Stimulated activated CD4-positive, alpha-beta T cell treated with anti-CD3 and anti-CD28 coated beads, Interleukin-4, amount 100 ng/mL, for 48 hours (primary cell): ENCODE measurements at places on chromosomes 5 and 9.

DNA sequence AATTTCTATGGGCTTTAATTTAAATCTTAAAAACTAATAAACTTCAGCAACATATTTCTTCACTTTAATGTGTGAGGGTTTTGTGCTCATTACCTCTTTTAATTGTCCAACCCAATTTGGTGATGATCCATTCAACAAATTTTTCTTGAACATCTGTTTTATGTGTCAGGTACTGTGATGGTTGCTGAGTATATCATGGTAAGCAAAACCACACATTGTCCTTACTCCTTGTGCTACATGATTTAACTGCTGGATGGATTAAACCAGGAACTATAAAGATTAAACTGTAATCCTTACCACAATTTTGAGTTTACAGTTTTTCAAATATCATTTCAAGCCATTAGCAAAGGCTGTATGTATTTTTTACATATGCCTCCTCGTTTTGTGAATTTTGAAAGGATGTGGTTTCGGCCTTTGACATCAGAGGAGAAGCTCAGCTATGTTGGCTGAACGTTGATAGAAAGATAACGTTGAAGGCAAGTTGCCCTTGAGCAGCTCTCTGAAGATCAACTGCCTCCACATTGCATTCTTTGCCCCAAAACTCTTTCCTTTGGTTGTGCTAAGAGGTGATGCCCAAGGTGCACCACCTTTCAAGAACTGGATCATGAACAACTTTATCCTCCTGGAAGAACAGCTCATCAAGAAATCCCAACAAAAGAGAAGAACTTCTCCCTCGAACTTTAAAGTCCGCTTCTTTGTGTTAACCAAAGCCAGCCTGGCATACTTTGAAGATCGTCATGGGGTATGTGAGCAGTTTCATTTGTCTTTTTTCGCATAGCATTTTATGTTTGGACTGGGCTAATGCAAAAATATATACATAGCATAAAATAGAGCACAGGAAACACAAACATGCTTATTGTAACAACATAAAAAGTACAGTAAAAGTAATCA, at the start of gene ITK:
TSS of gene ITK (plus strand) at position 467 of the 891 bp plus-strand sequence. CDS start at position 605, 138 bp downstream.
- DNase-seq, result no peak

GRCh38 chr5:78005021-78005785, 229.1 kb upstream of the TBCA start:
- DNase-seq, result no peak

- no peak for DNase-seq
These were observed 7.3 kb upstream of the LMX1B start for GRCh38 chr9:126606483-126606870.

DNA sequence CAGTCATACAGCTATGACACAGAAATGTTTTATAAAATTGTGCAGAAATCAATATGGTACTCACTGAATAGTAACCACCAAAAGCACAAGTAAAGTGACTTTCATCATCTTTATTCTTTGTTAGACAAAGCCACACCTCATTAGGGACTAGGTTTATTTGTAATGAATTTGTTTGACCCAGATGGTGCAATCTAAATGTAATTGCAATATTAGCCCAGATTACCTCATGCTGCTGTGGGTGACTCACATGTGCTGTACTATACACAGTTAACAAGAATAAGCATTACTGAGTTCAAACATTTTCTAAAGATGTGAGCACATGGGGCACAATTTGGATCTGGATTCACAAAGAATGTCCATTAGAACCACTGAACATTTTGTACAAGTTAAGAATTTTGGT, 759.3 kb upstream of the TYRP1 start:
- DNase-seq, result no peak

DNA sequence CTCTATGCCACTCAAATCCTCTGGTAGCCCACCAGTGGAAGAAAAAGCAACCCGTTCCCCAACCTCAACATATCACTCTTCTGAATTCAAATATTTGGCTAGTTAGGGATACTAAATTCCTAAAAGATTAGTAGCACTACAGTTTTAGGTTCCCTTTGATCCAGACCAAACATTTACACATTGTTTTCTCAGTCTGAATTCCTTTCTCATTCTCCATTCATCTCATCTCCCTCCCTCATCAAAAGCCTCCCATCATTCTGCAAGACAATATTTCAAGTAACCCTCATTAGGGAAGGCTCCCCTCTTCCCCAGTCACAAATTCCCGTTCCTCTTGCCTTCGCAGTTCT, 26.3 kb downstream of the ADAM19 start:
- no peak for DNase-seq

- DNase-seq, result no peak
These were observed 88.8 kb upstream of the DMRT1 start for GRCh38 chr9:752681-753200.

- no peak for DNase-seq
These were observed 125.2 kb downstream of the ZNF608 start for GRCh38 chr5:124621279-124621678.

DNA sequence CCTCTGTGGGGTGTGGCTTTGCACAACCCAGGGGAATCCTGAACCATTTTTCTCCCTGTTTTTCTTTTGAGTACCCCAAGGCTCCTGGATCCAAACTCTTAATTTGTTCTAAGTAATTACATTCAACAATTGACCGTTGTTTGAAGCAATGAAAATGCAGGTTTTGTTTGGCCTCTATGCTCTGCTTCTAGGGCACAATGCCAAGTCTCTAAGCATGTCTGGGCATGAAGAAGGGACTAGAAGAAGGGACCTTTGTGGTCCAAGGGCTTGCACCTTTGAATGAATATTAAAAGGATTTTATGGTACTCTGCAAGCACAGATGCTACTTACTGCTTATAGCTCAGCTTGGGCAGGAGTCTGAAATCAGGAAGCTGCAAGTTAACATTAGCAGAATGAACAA, 6.6 kb upstream of the ENC1 start:
- no peak for DNase-seq

DNA sequence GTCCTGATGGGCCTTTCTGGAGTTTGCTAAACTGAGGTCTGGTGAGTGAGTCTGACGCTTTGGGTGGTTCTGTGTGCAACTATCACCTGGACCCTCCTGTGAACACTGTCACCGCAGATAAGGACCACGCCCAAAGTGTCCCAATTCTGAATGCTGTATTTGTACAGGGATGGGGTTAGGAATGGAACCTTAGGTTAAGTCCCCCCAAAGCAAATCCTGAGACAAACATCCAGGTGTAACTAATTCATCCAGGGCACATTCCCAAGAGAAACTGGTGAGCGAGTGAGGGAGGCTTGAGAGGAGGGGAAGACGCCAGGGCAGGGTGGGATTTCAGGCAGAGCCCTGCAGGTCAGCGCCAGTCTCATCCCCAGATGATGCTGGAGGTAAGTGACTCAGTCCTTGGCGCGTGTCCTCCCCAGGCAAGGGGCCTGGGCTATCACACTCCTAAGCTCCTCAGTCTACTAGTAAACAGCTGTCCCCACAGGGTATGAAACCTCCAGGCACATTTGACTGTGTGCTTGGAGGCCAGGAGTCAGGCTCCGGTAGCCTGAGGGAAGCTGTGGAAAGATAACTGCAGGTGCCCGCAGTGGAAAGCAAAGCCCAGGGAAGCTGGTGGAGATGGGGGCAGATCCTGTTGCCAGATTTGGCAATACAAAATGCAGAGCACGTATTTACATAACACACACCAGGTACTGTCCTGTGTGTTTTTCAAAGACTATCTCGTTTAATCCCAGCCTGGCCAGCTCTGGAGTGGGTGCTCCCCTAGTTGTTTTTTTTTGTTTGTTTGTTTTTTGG, 66.7 kb downstream of the IL6ST start:
- no peak for DNase-seq

- no peak for DNase-seq
These were observed 82.6 kb upstream of the SMIM32 start for GRCh38 chr5:136275601-136276000.

DNA sequence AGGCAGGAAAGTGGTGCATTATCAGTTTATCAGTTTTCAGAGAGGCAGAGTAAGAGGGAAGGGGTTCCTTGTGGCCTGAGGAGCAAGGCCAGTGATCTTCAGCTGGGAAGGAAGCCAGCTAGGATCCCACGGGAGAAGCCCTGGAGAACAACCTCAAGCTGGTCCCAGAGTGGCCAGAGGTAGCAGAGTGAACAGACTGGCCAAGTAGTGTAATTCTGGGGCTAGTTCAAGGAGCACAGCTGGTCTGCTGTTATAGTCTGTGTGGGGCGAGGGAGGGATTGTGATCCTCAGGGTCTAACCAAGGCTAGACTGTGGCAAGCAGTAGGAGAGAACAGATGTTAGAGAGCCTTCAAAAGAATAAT, 164.6 kb downstream of the CARTPT start:
- no peak for DNase-seq

DNA sequence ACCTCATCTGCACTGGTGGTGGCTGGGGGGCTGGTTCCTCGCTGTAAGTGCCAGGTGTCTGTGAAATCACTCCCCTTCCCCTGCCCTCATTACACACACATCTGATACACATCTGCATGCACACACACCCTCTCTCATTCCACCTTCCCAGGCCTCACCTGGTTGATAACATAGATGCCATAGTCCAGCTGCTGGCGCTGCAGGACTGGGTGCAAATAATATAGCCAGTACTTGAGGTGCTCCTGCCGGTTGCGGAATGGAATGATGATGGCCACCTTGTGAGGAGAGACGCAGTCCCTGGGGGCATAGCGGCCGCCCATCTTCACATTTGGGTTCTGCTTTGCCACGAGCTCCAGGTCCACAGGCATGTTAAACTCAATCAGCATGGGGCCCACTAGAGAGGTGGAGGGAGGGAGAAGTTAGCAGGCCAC, 32.1 kb downstream of the B4GALT1 start:
- no peak for DNase-seq

GRCh38 chr9:129211686-129212085, 33.6 kb upstream of the IER5L start:
- no peak for DNase-seq

GRCh38 chr9:100307080-100307479, 45.7 kb downstream of the TEX10 start:
- no peak for DNase-seq
